ENCODE measurements at places on chromosomes 3 and 15.

GRCh38 chr3:39977058-39977794, 167.8 kb downstream of the MYRIP start:
- no peak for DNase-seq

DNA sequence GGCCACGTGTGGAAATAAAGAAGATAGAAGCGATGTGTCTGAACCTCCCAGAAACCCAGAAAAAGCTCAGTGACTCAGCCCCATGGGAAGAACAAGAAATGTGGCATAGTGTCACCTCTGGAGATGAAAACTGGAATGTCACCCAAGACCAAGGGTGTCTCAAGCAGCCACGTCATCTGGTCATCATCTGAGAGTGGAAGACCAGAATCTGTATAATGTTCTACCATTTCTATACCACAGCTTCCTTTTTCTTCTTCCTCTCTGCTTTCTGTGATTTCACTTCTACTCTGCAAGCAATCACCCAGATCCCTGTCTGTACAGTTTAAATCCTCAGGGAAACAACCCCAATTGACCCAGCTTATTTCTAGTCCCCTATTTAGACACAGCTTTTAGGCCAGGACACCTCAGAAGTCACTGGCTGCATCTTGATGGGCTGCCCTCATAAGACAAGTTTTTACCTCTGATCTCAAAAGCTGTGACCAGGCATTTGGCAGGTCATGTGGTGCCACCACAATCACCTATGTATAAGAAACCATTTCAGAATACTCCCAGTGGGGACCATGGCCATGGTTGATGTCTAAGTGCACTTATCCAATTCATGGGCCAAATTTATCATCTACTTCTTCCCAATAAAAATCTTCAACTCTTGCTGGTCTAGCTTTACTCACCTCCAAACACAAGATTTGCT, 278.5 kb upstream of the UMPS start:
- DNase-seq: no peak

- DNase-seq: no peak
Measured at GRCh38 chr15:85118173-85118572, 136.5 kb downstream of the PDE8A start.

DNA sequence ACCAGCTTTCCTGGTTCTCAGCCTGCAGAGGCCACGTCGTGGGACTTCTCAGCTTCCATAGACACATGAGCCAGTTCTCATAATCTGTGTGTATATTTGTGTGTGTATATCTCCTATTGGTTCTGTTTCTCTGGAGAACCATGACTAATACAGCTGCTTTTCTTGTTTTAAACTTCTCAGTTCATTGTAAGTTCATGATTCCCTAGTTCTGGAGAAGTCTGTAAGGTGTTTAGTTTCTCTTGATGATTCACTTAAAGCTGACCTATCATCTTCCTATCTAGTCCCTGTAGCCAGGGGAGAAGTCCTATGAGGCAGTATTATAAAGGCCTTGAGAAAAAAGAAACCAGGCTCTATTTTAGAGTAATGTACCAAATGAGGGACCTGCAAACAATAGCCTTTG, 147.7 kb downstream of the RYR3 start:
- DNase-seq: no peak

DNA sequence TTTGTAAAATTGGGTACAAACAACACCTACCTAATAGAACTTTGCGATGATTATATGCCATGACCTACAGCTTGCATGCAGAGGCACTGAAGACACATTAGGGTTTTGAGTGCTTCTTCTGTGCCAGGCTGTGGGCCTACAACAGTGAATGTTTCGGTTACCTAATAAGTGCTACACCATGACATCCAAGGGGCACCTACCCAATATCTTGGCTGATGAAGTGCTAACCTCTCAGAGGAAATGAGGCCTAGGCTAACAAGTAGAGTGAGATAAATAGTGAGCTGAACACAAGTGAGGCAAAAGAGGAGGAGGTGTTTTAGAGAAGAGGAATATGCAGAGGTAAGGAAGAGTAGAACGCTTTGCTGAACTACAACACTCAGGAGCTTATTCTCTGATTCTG, 12.2 kb upstream of the RASGRP1 start:
- no peak for DNase-seq

DNA sequence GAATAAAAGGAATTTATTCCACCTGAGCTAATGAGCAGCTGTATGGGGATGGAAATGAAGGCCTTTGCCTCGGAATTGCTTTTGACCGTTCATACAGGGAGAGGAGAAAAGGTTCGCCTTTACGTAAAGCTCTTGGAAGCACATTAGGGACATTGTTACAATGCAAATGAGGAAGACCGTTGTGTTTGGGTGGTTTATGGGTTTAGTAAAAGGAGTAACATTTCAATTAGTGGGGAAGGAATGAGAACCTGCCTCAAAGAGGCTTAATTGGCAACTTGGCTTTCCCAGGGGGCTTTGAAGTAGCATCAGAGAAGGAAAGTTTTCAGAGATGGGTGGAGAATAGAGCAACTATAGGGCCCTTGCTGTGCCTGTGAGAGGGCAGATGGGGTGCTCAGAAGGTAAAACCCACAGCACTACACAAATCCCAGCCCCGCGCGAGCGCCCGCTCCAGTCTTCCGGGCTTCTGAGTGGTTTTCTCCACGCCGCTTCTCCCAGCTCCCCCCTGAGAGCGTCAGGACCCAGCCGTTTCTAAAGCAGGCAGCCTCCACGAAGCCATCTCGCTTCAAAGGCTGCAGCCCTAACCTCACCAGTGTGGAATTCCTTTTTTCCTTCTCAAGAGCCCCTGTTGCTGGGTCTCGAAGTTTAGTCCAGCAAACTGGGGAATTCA, 192.0 kb upstream of the HES1 start:
- no peak for DNase-seq

DNA sequence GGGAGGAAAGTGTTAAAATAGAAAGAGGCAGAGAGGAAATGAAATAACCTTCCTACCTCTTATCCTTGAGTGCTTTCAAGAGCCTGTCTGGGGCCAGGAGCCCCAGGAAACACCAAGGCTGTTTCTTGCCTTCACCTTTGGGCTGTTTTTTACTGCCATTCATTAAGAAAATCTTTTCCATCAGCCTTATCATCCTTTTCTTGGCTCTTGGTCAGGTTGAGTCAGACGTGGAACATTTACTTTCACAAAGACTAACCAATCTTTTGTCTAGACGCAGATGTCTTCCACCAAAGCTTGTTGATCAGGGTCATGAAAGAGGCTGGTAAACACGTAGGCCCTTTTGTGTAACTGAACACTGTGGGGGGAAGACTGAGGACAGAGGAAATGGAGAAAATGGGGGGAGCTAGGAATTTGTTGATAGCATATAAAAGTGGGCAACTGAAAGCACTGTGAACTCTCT, 151.0 kb upstream of the THBS1 start:
- DNase-seq: no peak

DNA sequence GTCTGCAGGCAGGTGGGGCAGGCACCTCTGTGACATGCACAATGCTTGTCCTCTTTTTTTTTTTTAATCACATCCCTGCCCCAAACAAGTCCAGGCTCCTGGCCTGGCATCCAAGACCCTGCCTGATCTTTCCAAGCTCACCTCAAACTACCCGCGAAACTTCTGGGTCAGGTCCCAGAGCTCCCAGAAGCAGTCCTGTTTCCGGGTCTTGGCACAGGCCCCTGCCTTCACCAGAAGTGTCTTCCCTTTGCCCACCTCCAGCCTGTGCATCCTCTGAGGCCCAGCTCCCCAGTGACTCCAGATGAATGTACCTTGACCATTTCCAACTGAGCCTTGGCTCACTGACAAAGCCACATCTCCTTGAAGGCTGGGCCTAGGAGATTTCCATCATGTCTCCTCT, 23.0 kb downstream of the PLA2G4E start:
- no peak for DNase-seq

- no peak for DNase-seq
Measured at GRCh38 chr15:68386587-68387288, 45.2 kb downstream of the ITGA11 start.

DNA sequence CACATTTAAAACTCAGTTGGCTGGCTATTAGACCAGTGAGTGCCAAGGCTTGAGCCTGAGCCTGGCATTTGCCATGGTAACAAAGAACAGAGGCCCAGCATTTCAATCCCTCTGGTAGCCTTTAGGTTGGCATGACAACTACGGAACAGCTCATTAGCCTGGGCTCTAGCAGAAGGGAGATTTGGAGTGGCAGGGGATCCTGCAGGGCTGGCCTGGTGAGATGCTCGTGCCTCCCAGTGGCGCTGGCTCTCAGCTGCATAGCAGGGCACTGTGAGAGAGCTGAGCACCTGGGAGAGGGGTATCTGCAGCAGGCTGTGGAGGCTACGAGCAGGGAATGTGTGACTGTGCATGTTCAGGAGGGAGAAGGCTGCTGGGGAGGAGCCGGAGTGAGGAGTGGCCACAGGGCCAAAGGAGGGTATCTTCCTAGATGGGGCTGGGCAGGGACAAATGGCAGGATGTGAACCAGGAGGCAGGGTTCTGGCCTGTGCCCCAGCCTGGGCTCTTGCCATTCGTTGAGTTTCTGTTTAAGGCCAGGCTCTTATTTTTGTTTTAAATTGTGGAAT, 5.6 kb upstream of the ABTB1 start:
- no peak for DNase-seq

DNA sequence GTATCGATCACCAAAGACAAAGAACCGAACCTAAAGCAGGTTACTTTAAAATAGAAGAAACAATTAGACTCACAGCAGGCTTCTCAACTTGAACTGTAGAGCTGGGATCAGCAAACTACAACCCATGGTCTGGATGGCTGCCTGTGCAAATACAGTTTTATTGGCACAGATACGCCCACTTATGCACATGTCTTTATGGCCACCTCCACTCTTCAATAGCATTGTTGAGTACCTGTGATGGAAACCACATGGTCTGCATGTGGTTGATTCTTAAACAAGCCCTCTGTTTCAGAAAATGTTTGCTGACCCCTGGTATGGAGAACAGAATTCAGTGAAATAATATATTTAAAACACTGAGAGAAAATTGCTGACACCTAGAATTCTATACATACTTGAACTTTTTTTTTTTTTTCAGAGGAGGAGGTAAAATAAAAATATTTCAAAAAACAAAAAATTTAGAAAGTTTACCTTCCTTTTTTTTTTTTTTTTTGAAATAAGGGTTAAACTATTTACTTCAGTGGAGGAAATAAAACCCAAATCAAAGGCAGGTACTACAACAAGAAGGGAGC, 263.8 kb upstream of the ATP10A start:
- DNase-seq: no peak

DNA sequence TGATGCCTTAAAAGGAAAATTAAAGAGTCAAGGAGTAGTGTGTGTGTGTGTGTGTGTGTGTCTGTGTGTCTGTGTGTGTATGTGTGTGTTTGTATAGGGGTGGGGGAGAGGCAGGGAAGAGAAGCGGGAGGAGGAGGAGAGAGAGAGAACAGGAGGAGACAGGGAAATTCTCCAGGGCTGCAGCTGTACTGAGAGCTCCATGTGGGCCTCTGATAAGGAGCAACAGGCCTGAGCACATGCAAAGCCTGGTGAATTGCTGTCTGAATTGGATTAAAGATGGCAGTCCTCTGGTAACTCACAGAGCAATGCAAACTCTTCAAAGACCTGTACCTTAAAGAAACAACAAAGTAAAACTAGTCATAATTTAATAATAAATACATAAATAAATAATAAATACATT, 70.6 kb downstream of the SEMA6D start:
- no peak for DNase-seq

GRCh38 chr3:99984139-99984538, 130.2 kb downstream of the FILIP1L start:
- DNase-seq: no peak

DNA sequence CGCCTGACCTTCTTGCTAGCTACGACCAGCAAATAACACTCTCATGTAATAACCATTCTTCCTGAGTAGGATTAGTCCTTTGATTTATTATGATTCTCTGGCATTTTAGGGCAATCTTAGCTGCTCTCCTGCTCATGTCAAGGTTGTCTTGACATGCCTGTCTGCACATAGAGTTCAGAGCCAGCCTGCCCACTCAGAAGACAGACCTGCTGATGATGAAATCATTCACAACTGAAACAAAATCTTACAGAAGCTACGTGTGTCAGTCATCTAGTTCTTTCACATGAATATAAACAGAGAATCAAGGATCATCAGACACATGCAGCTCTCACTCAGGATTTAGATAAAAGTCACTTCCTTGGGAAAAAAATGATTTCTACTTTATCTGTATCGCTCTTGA, 173.6 kb upstream of the LYSMD4 start:
- DNase-seq: no peak

Data from tibial artery (tissue), 4 donors.